ENCODE measurements at places on chromosomes 2 and 18.

GRCh38 chr18:41226186-41226585, 728.8 kb upstream of the PIK3C3 start:
- DNase-seq: peak; percentile 85

DNA sequence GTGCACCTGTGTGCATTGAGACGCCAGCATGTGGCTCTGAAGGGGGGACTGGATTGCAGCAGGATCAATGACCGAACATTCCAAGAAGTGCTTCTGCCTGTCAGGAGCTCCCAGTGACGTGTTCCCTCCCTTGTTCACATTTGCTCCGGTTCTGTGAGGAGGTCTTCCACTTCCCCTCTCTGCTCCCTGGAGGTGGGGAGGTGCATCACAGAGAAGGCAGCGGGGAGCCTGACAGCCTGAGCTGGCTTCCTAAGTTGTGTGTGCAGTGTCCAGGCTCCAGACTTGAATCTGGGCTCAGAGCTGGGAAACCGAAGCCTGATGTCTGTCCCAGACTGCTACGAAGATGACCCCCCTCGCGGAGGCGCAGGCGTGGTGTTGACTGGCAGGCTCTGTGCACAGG, 171.0 kb downstream of the KLHL29 start:
- no peak for DNase-seq

- DNase-seq: no peak
Measured at GRCh38 chr18:47898696-47899095, 31.8 kb downstream of the SMAD2 start.

DNA sequence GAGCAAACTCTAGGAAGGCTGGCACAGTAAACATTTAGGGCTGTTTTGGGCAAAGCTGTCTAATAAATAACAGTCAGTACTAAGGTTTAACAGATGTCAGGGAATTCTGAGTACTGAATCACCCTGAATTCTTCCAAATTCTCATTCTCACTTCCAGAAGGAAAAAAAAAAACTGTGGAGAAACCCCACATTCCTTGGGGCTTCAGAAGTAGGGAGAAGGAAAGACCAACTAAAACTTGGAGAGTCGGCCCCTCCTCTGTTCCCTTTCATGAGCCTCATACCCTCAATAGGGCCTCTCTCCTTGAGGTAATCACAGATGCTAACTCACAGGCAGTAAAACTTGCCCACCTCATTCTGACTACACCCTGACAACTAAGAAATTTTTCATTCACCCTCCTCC, 62.1 kb downstream of the CCDC148 start:
- no peak for DNase-seq

- no peak for DNase-seq
Measured at GRCh38 chr18:49866680-49867079, 53.3 kb upstream of the ACAA2 start.

- DNase-seq: no peak
Measured at GRCh38 chr2:242040681-242041080, 171.2 kb downstream of the RTP5 start.

- peak; percentile 41 for DNase-seq
Measured at GRCh38 chr2:74690571-74690970, 36.5 kb downstream of the SEMA4F start.

GRCh38 chr2:108823286-108823685, 36.7 kb downstream of the CCDC138 start:
- no peak for DNase-seq

- no peak for DNase-seq
Measured at GRCh38 chr2:169476459-169476858, 2.8 kb upstream of the BBS5 start.

GRCh38 chr18:68387246-68387645, 327.7 kb downstream of the TMX3 start:
- DNase-seq: no peak

DNA sequence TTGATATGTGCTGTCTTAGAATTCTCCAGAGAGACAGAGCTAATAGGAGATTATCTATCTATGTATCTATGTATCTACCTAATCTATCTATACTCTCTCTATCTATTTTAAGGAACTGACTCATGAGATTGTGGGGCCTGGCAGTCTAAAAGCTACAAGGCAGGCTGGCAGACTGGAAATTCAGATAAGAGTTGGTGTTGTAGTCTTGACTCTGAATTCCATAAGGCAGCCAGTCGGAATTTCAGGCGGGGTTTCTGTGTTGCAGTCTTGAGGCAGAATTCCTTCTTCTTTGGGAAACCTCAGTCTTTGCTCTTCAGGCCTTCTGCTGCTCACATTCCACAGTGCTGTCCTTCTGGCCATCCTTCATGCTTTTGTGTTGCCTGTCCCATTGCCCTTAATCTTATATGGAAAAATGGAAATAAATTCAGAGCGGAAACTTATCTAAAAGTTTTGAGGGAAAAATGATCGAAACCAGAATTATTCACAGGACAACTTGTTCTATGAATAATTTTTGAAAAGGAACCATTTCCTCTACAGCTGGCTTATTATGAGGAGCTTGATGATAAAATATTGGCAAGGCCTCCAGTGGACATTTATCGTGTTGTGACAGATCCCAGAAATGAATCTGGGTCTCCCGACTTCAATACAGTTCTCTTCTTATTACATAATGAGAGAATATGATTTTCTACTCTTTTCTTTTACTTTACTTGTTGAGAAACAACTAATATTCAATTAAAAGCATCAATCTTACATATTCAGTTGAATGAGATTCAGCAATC, 10.8 kb downstream of the IL1RL1 start:
- DNase-seq: no peak

DNA sequence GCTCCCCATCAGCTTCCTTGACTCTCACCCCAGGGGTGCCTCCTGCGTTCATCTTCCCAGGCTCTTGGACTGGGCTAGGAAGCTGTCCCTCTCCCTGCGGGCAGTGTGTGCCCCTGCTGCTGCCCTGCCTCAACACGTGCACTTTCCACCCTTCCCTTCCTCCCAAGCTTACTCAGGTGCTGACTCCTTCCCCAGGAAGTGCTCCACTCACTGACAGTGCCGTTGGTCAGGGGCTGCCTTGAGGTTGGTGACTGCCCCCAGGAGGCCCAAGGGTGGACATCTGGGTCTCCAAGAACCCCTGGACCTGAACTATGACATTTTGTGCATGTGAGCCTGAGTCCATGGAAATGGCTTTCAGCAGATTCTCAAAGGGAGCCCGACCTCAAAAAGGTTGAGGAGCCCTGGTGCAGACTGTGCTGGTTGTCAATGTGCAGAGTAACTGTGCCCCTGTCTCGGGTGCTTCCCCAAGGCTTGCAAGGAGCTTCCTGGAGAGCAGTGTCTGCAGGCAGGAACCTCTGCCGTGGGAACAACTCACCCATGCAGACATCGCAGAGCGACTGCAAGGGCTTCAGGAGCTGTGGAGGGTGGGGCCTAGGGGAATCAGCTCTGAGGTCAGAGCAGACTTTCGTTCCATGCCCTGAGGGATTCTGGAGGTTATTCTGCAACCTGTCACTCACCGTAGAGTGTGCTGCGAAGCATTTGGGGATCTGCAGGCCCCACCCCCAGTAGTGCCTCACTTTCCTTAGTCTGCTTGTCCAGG, 116.5 kb upstream of the MCFD2 start:
- DNase-seq: no peak

- DNase-seq: peak; percentile 18
Measured at GRCh38 chr2:55011831-55012671, 38.2 kb downstream of the RTN4 start.

- no peak for DNase-seq
Measured at GRCh38 chr18:65363911-65364632, 386.7 kb upstream of the CDH7 start.

DNA sequence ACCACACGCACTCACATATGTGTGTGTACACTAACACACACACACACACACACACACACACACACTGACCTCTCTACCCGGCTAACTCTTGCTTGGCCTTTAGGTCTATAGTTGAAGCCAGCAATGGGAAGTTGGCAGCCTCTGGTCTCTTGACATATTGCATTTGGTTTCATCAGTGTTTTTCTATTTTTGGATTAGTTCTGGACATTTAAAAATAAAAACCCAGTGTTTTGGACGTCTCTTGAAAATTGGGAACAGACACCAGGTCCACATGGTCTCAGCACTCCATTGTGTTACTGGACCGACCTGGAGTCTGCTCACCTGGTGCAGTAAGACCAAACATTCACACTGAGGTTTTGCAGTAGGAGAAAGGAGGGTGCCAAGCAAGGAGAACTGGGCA, 50.4 kb upstream of the AFF3 start:
- no peak for DNase-seq

DNA sequence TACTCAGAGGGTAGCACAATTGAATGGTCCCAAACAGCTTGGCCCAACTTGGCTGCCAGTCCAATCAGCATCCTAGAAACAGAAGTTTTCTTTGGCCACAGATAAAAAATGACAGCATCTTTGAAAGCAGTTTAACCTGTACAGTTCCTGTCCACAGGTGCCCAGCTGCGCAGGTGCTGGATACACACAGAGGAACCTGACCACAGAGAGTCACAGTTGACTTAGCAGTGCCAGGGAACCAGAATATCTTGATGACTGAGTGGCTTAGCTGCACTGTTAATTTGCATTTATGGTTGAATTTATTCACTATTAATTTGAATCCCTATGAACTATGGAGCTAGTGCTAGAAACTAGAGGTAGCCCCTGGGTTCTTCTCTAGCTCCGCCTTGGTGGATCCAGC, 93.7 kb downstream of the TPGS2 start:
- no peak for DNase-seq

DNA sequence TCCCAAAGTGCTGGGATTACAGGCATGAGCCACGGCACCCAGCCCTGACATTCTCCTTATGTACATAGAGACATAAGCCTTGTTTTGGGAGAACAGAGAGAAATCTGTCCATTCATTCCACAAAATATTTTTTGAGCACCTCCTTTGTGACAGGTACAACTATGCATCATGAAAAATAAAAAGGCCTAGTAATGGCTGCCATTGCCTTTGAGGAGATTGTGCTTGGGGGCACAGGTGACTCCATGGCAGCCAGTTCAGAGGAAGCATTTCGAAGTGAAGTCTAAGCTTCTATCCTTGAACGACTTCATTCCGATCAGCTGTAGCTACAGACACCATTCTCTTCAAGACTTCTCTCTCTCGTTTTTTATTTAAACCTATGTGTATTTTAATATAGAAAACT, 10.5 kb upstream of the MYCN start:
- no peak for DNase-seq

- DNase-seq: peak; percentile 12
Measured at GRCh38 chr18:36066686-36067054, 689 bp downstream of the RPRD1A start.

- peak; percentile 74 for DNase-seq
Measured at GRCh38 chr2:197972061-197972460, 167.7 kb downstream of the PLCL1 start.

All from right lung (tissue), 10 donors.